ENCODE measurements at places on chromosomes 16 and 17. TPM values are rescaled to one million over a fixed set of nuclear protein-coding genes. Genes with fewer than 3 reads are reported as not detected.

GRCh38 chr17:34895383-34895782, 65.9 kb downstream of the CCT6B start:
- no peaks in the 10 kb centered on the region for H3K36me3 ChIP-seq
- H3K27ac ChIP-seq: no peak overlapping the region
- H3K27me3 ChIP-seq: peaks cover 36% of the 10 kb centered on the region
- DNase-seq: no peak

DNA sequence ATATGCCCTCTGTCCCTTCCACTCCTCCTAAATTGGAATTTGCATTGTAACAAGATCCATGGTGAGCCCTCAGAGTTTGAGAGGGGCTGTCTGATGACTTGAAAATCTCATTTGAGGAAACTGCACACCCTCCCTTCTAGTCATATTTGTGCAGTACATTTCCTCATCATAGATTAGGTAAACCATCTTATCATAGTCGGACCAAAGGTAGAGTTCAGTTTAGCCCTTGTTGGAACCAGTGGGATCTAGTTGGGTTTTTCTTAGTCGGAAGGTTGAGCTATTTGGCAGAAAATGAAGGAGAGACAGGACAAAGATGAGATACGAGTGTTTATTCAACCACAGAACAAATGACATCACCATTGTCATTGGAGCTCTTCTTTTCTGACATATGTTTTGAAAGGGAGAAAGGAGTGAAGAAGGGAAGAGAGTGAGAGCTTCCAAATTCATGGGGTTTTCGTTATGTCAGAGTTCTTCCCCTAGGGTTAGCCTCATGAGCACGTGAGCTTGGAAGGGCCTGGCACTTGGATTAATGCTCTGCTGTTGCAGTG, 15.8 kb upstream of the KRT20 start:
- no peaks in the 10 kb centered on the region for H3K27me3 ChIP-seq
- no peaks in the 10 kb centered on the region for H3K4me1 ChIP-seq
- no peak overlapping the region for H3K27ac ChIP-seq

GRCh38 chr17:42275527-42276358, 448 bp downstream of the STAT5B start:
- peak; percentile 68 for DNase-seq
- no peaks in the 10 kb centered on the region for H3K4me1 ChIP-seq
- no peaks in the 10 kb centered on the region for H3K27me3 ChIP-seq
- H3K4me3 ChIP-seq: peak overlapping the region; percentile 65
- H3K27ac ChIP-seq: peak overlapping the region; percentile 87

- no peaks in the 10 kb centered on the region for H3K4me1 ChIP-seq
- no peaks in the 10 kb centered on the region for H3K36me3 ChIP-seq
- no peak overlapping the region for H3K27ac ChIP-seq
- no peak overlapping the region for H3K4me3 ChIP-seq
These were observed 20.8 kb downstream of the CRYM start for GRCh38 chr16:21257284-21257683.

DNA sequence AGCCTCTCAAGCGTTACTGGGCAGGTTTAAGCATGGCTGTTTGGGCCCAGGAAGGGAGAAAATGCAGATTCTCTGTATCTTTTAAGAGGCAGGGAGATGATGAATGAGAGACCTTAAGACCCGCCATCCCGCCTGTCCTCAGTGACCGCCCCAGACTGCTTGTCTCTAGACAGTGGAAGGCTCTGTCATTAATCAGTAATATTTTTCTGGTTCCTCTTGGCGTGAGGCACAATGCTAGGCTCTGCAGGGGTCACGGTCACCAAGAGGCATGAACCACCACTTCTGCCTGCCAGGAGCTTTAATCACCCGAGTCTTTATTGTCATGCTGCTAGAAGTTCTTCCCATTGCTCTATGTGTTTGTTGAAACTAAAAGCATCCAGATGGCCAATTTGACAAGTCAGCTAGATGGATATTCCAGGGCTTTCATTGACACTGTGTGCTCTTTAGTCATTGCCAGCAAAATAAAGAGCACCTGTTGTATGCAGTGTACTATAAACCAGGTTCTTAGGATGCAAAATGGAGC, 3.2 kb downstream of the SLC6A2 start:
- H3K27ac ChIP-seq: no peak overlapping the region
- peaks cover 28% of the 10 kb centered on the region for H3K27me3 ChIP-seq
- no peak overlapping the region for H3K4me3 ChIP-seq
- H3K4me1 ChIP-seq: peaks cover 6% of the 10 kb centered on the region

DNA sequence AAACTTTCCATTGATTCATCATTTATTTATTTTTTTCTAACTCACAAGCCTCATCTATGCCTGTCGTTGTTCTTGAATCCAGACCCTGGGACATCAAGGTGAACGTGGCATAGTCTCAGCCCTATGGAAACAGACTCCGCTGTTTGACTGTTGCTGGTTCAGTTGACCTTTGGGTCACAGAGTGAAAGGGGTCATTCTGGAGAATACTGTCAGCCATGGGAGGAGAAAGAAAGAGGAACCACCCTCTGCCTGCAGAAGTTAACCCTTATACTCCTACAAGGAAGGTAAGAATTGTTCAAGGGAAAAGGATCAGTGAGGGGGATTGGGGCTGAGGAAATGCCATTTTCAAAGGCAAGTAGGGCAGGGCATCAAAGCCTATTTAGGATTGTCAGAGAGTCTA, 387.6 kb upstream of the MAF start:
- no peak overlapping the region for H3K4me3 ChIP-seq
- no peak for DNase-seq
- no peak overlapping the region for H3K27ac ChIP-seq
- H3K36me3 ChIP-seq: no peaks in the 10 kb centered on the region
- H3K27me3 ChIP-seq: no peaks in the 10 kb centered on the region
- H3K4me1 ChIP-seq: no peaks in the 10 kb centered on the region

KRTAP3-2 gene
- not detected for total RNA-seq

DNA sequence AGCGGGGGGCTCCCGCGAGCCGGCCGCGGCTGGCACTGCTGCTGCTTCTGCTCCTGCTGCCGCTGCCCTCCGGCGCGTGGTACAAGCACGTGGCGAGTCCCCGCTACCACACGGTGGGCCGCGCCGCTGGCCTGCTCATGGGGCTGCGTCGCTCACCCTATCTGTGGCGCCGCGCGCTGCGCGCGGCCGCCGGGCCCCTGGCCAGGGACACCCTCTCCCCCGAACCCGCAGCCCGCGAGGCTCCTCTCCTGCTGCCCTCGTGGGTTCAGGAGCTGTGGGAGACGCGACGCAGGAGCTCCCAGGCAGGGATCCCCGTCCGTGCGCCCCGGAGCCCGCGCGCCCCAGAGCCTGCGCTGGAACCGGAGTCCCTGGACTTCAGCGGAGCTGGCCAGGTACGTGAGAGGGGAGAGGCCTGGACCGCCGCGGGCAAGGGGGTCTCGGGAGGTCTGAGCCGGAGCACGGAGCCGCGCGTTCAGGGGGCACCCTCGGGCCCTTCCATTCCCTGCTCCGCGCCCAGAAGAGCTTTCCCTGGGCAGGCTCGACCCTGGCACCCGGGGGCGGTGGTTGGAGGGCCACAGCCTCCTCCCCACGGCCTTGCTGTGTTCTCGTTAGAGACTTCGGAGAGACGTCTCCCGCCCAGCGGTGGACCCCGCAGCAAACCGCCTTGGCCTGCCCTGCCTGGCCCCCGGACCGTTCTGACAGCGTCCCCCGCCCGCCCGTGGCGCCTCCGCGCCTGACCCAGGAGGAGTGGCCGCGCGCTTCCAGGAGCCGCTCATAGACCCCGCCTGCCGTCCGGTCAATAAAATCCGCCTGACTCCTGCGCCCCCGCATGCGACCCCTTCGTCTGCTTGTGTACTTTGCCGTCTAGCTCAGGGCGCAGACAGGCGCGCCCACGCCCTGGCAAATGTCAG, 591 bp downstream of the NPW start:
- DNase-seq: no peak
- H3K36me3 ChIP-seq: no peaks in the 10 kb centered on the region
- H3K27me3 ChIP-seq: peaks cover 40% of the 10 kb centered on the region
- H3K27ac ChIP-seq: no peak overlapping the region
- peaks cover 4% of the 10 kb centered on the region for H3K4me1 ChIP-seq

DNA sequence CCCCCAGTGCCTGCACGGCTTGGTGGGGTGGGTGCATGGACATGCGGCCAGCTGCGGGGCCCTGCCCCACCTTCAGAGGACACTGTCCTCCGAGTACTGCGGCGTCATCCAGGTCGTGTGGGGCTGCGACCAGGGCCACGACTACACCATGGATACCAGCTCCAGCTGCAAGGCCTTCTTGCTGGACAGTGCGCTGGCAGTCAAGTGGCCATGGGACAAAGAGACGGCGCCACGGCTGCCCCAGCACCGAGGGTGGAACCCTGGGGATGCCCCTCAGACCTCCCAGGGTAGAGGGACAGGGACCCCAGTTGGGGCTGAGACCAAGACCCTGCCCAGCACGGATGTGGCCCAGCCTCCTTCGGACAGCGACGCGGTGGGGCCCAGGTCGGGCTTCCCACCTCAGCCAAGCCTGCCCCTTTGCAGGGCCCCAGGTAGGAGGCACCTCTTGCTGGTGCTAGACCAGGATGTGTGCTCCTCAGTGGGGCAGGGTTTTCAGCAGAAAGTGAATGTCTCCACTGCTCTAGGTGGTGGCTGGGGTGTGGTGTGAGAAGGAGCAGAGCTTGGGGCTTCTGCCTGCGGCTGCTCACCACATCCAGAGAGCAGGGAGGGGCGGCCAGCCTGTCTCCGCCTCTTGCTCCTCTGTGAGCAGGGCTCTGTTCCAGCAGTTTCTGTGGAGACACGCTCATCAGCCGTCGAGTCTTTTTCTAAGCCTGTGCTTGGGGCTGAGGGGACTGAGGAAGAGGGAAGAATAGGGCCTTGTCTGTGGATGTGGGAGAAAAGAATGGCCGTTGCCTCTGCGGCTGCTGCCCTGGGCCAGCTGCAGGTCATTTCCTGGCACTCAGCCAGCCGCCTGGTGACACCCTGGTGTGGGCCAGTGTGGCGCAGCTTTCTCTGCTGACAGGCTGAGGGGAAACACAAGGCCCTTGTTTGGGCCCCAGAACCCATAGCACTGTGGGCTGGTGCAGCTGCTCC, 2.2 kb downstream of the ZNF276 start:
- peak overlapping the region; percentile 75 for H3K4me3 ChIP-seq
- H3K36me3 ChIP-seq: peaks cover 22% of the 10 kb centered on the region

DNA sequence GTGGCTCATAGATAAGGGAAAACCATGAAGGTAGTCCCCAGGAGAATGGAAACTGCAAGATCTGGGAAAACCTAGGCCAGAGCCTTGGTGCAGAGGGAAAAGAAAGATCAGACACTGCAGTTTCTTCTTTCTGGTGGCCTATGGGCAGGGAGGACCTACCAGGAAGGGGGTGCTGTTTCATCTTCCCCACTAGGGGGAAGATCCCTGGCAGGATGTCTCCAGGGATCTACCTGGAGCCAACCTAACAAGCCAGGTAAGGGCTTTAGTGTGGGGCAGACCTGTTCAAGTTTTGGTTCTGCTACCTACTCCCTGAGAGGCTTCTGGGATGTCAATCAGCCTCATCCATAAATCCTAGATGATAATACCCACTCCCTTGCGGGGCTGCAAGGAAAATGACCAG, 21.4 kb downstream of the TOM1L2 start:
- H3K4me1 ChIP-seq: peaks cover under 1% of the 10 kb centered on the region
- H3K36me3 ChIP-seq: no peaks in the 10 kb centered on the region
- H3K27ac ChIP-seq: no peak overlapping the region
- DNase-seq: no peak
- no peaks in the 10 kb centered on the region for H3K27me3 ChIP-seq
- H3K4me3 ChIP-seq: no peak overlapping the region

DNA sequence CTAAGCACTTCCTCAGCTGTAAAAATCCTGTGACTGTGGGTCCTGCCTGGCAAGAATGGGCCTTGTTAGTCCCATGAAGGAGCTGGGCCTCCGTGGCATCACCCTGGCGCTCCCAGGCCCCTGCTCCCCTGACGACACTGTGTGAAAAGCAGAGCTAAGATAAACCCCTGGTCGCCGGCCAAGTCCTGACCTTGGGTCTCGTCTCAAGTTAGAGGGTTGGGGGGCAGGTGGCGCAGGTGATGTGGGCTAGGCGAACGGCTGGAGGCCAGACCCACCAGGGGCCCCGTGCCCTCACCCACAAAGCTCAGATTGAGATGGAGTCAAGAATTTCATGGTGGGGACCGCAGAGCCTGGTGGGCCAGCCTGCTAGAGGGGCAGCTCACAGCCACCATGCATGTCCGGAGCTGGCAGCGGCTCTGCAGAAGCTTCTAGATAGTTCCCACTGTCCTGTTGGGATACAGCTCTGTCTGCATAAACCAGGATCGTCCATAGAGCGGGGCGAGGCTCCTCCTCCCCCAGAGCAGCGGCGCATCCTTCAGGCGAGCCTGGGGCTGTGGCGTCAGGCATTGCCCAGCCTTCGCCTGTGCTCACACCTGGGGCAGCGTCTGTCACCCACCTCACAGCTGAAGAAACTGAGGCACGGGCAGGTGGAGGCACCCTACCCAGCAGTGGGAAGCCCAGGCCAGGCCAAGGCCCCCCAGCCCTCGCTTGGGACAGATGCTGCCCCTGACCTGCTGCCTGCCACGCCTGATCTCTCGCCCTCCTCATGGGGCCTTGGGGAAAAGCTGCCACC, 12.0 kb downstream of the CYBC1 start:
- no peak overlapping the region for H3K4me3 ChIP-seq
- no peaks in the 10 kb centered on the region for H3K27me3 ChIP-seq
- H3K27ac ChIP-seq: no peak overlapping the region
- peaks cover 49% of the 10 kb centered on the region for H3K36me3 ChIP-seq
- H3K4me1 ChIP-seq: no peaks in the 10 kb centered on the region

DNA sequence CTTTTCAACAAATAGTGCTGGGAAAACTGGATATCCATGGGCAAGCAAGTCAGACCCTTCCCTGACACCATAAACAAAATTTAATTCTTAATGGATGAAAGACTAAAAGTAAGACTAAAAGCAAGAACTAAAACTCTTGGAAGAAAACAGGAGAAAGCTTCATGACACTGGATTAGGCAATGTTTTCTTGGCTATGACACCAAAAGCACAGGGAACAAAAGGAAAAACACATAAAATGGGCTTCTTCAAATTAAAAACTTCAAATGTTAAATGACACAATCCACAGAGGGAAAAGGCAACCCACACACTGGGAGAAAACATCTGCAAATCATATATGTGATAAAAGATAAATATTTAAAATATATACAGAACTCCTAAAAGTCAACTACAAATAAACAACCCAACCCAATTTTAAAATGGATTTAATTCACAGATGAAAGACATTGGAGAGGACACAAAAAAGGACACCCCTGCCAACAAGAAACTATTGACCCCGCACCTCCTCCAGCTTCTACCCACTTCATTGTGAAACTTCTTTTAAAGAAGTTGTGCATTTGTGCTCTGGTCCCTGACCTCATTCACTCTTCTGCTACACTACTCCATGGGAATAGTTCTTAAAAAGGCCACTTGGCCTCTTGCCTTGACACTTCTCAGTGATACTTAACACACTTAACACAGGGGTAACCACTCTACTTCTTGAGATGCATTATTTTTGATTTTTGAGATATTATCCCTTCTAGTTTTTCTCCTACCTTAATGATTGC, 80.3 kb downstream of the TRIM37 start:
- peaks cover 19% of the 10 kb centered on the region for H3K36me3 ChIP-seq
- H3K27me3 ChIP-seq: no peaks in the 10 kb centered on the region
- no peaks in the 10 kb centered on the region for H3K4me1 ChIP-seq
- peak overlapping the region; percentile 21 for H3K27ac ChIP-seq
- no peak for DNase-seq
- no peak overlapping the region for H3K4me3 ChIP-seq

GPRC5C gene
- total RNA-seq: 16.9 TPM

- H3K4me3 ChIP-seq: no peak overlapping the region
- H3K27me3 ChIP-seq: no peaks in the 10 kb centered on the region
- no peaks in the 10 kb centered on the region for H3K4me1 ChIP-seq
- DNase-seq: no peak
- H3K27ac ChIP-seq: no peak overlapping the region
- no peaks in the 10 kb centered on the region for H3K36me3 ChIP-seq
These were observed 134.3 kb downstream of the CCT6B start for GRCh38 chr17:34827008-34827407.

Data from sigmoid colon (tissue), 7 donors.